ENCODE measurements at places on chromosomes 1 and 21. TPM values are rescaled to one million over a fixed set of nuclear protein-coding genes. Genes with fewer than 3 reads are reported as not detected.

Gene CR1
- not detected for total RNA-seq

Gene EXTL1
- total RNA-seq = not detected

Gene SPATA45
- not detected for total RNA-seq

Gene SYCP1
- not detected for total RNA-seq

Gene COL16A1
- 98.1 TPM for total RNA-seq

Gene ADORA1
- 0.09 TPM for total RNA-seq

Gene MYBPH
- total RNA-seq = not detected

Gene CSRP1
- total RNA-seq = 381 TPM

Gene HSD11B1
- 0.79 TPM for total RNA-seq

Gene ITLN2
- total RNA-seq = not detected

Gene RNF186
- not detected for total RNA-seq

Gene CTSE
- 0.28 TPM for total RNA-seq

Gene TNFRSF1B
- not detected for total RNA-seq

Gene C1orf53
- 10.2 TPM for total RNA-seq

Gene GJA5
- total RNA-seq = 3.0 TPM

Gene FLG2
- total RNA-seq = 0.05 TPM

Gene VSIG8
- 0.05 TPM for total RNA-seq
